ENCODE measurements at places on chromosomes 1 and 21.

- DNase-seq, result no peak
These were observed 8.2 kb downstream of the BACH1 start for GRCh38 chr21:29306920-29307319.

DNA sequence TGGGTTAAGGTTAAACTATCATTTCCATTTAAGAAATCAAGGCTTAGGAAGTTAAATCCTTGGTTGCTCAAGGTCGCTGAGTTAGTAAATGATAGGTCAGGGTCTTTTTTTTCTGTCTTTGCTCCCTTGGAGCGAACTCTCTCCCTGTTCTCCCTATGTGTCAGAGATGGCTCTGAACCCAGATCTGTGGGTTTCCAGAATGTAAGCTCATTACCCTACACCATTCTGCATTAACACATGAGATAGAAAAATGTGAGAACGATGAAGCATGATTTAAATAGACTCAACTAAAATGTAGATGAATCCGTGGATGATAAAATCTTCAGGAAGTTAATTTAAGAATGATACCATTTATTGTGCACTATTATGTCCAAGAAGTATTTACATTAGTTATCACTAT, 25.0 kb upstream of the ST6GALNAC3 start:
- no peak for DNase-seq

DNA sequence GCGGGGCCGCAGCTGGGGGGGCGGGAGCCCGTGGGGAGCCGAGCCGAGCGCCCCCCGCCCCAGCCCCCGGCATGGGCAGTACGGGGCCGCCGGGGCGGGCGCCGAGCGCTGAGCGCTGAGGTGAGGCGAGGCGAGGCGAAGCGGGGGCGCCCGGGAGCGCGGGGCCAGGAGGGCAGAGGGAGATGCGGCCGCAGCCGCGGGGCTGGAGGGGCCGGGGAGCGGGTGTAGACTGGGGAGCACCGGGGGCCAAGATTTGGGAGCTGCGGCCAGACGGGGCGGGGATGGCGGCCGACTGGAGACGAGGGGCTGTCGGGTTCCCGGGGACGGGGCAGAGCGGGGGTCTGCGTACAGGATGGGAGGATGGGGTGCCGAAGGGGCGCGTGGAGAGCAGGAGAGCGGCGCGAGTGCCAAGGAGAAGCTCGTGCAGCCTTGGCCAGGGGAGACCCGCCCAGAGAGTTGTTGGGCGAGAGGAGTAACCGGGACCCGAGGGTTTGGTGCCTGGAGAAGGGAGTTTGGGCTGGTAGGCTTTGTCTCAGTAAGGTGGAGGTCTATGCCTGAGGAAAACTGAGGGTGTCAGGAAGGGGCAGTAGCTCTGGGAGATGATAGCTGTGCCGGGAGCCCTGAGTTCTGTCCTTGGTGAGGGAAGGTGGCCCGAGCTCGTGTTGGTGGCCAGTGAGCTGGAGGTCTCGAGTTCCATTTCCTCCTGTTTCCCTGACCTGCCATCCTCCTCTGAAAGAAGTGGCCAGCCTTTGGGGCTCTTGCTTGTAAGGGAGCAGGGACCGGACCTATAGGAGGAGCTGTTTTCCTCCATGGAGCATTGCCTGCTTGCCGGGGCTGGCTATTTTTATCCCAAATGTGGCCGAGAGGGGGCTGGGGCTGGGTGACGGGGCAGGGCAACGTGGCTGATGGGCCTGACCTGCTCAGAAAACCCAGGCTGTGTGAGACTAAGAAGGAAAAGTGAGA, 539 bp downstream of the ATP8B2 start:
- peak; percentile 72 for DNase-seq

DNA sequence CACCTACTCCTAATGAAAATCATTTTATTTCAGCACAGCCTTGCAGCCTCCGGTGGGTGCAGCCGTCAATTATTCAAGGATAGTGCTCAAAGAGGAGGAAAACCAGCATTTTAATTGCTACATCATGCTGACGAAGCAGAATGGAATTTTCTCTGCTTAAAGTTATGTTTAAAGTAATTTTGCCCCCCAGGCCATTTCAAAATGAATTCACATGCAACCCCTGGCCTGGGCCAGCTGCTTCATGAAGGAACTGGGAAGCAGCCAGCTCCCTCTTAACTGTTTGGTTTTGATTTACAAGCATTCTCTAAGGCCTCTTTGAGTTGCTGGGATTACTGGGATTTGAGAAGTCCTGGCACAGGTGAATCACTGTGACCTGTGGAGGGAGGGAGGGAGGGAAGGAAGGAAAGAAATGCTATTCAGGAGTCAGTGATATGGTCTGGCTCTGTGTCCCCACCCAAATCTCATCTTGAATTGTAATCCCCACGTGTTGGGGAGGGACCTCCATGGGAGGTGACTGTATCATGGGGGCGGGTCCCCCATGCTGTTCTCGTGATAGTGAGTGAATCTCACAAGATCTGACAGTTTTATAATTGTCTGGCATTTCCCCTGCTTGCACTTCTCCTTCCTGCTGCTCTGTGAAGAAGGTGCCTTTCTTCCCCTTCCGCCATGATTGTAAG, 66.0 kb downstream of the PGBD5 start:
- DNase-seq, result no peak

DNA sequence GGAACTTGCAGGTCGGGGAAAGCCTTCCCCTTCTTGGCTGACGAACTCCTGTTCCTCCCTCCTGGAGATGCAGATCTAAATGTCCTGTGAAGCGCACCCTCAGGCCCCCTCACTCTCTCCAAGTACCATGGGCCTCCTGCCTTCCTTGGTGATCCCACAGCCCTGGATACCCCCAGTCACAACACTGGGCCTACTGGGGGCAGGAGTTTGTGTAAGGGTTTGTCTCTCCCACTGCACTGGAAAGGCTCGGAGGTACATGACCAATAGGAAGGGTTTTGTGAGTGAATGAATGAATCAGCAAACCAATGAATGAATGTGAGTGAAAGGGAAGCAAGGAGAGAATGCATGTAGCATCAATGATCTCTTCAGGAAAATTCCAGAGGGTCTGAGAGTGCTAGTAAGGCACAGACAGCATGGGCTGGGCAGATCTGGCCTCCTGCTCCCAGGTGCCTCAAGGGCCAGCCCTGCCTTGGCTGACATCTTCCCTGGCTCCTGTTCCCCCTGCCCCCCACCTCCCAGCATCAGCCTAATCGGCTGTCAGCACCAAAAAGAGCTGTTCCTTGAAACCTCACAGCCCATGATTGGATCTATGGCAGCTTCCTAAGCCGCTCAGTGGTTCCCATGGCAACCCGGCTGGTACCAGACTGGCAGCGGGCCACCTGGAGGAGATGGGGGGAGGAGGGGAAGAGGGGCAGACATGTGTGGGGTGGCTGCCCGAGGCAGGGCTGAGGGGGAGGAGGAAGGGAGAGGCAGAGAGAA, 95.8 kb downstream of the VWA5B1 start:
- no peak for DNase-seq

DNA sequence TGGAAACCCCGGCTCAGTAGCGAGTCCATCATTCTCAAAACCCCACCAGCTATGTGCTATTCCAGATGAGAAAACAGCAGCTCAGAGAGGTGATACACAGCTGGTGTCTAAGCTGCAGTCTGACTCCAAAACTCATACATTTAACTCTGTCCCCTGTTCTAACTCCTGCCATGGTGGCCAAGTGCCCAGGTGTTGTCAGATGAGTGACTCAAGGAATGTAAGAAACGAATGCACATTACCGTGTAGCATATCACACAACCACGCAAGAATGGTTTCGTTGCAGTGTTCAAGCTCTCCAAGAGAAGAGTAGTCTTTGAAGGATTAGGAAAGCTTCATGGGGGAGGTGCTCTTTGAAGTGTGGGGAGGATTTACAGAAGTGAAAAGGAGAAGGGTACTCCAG, 4.7 kb upstream of the XKR8 start:
- DNase-seq, result no peak

GRCh38 chr1:153800516-153800915, 25.3 kb downstream of the SLC27A3 start:
- DNase-seq, result no peak

DNA sequence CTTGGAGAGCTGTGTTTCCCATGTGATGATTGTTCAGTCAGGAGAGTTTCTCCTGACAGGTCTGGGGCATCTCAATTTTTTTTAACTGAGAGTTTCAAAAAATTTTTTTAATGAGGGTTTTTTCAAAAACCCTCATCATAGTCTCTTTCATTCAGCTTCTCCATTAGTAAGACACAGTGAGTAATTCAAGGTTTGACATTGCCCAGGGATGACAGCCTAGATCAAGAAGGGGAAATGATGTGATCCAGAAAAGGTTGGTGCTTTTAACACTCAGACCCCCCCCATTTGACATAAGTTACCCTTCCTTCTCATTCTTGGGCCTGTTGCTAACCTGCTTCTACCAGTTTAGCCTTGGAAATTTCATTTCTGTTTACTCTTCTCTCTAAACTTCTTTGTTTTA, 189.4 kb upstream of the HOOK1 start:
- DNase-seq, result no peak

GRCh38 chr1:30885570-30886522, 22.7 kb downstream of the SDC3 start:
- no peak for DNase-seq

DNA sequence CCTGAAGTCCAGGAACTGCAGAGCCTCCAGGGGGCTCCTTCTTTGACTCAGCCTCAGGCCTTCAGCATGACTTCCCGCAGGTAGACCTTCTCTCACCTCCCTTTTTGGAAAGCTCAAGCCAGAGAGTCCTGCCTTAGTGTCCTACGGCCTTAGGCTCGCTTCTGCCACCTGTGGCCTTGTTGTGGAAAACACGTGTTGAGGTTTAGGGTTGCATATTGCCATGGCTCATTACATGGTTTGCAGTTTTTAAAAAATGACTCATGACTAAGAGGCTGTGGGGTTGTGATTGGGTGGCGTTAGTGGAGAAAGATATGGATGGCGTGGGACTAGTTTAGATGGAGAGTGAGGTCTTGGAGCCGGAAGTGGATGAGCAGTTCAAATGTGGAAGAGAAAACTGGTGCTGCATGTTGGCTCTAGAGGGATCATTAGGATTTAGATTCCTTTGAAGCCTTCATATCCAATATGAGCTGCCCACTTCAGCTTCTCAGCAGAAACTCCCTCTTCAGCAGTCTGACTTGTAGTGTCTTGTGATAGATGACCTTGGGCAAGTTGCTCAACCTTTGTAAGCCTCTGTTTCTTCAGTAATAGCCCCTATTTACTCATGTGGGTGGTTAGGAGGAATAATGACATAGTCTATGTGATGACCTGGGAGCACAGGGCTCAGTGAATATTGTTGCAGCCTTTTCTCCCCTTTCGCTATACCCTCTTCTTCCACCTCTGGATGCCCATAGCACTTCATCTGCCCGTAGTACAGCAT, 6.5 kb upstream of the FGGY start:
- no peak for DNase-seq

- DNase-seq, result no peak
These were observed 204.6 kb downstream of the LTN1 start for GRCh38 chr21:28788030-28788429.

DNA sequence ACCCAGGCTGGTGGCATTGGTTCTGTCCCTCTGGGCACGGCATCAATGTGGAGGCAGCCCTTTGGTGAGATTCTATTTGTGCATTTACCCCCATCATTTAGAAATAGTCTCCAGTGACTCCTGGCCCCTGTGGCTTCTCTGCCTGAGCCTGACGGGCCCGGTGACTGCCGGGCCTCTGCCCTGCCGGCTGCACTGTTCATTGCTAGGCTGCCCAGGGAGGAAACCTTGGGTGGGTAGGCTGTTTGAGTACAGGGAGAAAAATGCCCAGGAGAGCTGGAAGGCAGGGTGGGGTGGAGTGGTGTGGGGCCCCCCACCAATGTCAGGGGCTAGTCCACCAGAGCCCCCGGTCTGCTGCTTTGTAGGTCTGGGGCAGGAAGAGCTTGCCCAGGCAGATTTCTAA, 23.4 kb upstream of the EDN2 start:
- no peak for DNase-seq

DNA sequence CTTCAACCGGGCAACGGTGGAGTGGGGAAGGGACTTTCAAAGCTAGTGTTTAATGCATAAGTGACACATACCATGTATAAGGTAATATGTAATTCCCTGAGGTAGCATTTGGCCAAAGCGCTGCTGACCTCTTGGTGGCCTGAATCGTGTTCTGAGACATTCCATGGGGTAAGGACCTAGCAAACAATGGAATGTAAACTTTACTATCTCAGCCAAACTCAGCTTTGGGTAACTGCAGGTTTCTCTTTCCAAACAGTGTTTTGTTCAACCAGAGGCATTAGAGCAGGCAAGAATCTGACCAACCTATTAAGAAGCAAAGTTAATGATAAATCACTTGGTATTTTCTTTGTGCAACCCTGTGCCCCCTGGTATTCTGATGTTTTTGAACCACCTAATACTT, 22.0 kb downstream of the TGFB2 start:
- no peak for DNase-seq
